ENCODE measurements at places on chromosomes 4 and X. TPM values are rescaled to one million over a fixed set of nuclear protein-coding genes. Genes with fewer than 3 reads are reported as not detected.

The OTC gene
- polyA plus RNA-seq, result 74.5 TPM

- H3K4me3 ChIP-seq, result no peak overlapping the region
- no peak for DNase-seq
- H3K27me3 ChIP-seq, result no peaks in the 10 kb centered on the region
- H3K27ac ChIP-seq, result no peak overlapping the region
- no peaks in the 10 kb centered on the region for H3K36me3 ChIP-seq
These were observed 136.2 kb downstream of the PPP3CA start for GRCh38 chr4:101211146-101211553.

DNA sequence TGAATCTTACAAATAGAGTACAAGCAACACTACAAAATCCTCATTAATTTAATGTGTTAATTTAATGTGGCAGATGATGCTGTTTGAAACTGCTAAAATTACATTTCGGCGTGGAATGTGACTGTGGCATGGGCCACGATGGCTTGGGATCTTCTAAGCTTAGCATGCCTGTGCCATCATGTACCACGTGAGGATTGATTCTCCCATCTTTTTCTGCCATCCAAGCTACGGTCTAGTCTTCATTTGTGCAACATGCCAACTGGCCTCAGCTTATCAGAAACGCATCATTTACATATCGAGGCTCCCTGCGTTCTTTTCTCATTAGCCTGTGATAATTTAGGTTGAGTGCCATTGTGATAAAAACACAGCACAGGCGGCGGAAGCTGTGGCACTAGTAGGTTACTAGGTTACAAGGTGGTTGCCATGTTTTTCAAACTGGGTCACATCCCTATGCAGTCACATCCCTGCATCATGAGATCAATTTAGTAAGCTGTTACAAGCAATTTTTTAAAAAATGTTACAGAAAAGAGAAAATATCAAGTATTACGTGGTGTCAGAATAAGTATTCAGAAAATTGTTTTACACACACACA is 189.9 kb upstream of the RBPJ start:
- H3K4me1 ChIP-seq, result no peaks in the 10 kb centered on the region
- H3K27ac ChIP-seq, result no peak overlapping the region
- no peak for DNase-seq
- H3K27me3 ChIP-seq, result no peaks in the 10 kb centered on the region

DNA sequence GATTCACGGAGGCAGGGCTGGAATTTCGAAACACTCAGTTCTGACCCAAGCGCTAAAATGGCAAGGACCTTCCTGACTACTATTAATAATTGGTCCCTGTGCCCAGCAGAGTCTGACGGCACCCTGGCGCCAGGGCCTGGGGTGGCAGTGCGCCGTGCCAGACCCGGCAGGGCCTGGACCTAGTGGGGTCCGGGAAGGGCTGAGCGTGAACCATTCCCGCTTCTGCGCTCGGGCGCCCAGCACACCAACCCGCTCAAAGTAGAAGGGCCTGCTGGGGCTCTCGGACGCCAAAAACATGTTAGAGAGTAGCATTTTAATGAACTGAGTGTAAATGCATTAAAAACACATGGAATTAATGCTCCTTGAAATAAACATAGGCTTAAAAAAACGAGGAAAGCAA is 346.7 kb upstream of the SFRP2 start:
- no peaks in the 10 kb centered on the region for H3K27me3 ChIP-seq
- H3K27ac ChIP-seq, result no peak overlapping the region
- no peaks in the 10 kb centered on the region for H3K4me1 ChIP-seq
- no peak overlapping the region for H3K4me3 ChIP-seq
- DNase-seq, result no peak

DNA sequence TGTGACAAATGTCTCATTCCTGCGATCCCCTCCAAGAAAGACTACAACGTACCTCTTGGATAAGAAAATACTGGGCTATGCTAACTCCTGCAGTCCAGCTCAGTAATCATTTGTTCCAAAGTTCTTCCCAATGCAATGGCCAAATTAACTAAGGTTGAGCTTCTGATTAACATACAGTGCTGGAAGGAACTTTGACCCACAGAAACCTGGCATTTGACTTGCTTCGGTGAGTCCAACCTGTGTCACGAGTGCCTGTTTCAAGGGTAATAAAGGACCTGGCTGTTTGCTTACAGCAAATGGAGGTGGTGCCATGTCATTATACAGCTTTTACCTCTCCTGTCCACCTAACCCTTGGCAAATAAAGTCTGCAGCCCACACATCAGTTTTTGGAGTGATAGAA is 83.2 kb downstream of the RBM47 start:
- H3K36me3 ChIP-seq, result no peaks in the 10 kb centered on the region
- H3K27ac ChIP-seq, result peak overlapping the region; percentile 85
- H3K4me1 ChIP-seq, result peaks cover 43% of the 10 kb centered on the region
- no peak overlapping the region for H3K4me3 ChIP-seq
- no peaks in the 10 kb centered on the region for H3K27me3 ChIP-seq

DNA sequence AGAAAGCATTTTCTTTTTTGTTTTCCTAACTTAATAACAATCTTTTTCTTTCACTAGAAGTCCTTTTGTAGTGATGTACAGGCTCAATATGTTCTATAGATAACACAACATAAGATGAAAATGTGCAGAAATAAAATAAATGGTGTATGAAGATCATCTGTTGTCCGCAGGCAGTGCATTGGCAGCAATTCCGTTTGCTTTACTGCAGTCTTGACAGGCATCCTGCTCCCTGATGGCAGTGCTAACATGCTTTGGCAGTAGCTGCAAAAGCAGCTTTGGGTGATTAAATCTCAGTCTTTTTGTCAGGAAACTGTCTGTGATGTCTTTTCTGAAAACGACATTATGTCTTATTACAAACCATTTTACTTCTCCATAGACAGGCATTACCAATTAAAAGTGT is 131.4 kb downstream of the TRAM1L1 start:
- no peaks in the 10 kb centered on the region for H3K27me3 ChIP-seq
- no peaks in the 10 kb centered on the region for H3K36me3 ChIP-seq
- DNase-seq, result no peak
- no peak overlapping the region for H3K4me3 ChIP-seq
